Activated CD8-positive, alpha-beta memory T cell treated with anti-CD3 and anti-CD28 coated beads for 48 hours (primary cell): ENCODE measurements at places on chromosomes 1 and 21.

DNA sequence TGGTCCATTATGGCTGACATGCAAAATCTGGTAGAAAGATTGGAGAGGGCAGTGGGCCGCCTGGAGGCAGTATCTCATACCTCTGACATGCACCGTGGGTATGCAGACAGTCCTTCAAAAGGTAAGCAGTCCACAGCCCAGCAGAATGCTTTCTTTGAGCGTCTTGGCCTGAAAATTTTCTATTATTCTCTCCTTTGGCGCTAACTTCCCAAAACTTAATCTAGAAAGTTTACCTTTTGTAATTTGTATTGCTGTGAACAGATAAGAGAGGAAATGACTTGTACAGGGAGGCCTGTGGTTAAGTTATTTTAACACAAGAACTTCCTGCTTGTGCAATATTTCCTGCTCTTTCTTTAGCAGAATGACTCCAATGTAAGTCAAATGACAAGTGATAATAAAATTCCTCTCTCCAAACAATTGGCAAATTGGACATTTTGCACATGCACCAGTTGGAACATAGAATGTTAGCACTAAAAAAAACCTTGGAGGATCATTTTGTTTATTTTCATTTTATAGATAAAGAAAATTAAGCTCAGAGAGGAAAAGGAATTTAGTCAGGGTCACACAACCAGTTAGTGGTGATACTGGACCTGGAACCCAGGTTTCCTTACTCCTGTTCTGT is 18.9 kb downstream of the CAP1 start:
- no peak for DNase-seq

DNA sequence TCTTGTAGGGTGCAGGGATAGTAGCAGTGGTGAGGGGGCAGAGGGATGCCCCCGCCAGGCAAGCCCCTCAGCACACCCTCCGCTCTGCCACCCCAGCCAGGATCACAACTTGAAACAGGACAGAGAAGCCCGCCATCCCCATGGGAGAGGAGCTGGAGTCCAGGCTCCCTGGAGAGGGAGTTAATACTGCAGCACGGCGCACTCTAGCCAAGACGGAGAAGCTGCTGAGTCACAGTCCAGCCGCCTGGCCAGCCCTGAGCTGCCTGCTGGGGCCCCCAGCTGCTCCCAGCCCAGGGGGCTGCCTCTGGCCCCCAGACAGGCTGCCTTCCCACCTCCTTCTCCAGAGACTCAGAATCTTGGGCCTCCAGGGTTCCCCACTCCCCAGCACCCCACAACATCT is 87.2 kb downstream of the SYT2 start:
- no peak for DNase-seq

DNA sequence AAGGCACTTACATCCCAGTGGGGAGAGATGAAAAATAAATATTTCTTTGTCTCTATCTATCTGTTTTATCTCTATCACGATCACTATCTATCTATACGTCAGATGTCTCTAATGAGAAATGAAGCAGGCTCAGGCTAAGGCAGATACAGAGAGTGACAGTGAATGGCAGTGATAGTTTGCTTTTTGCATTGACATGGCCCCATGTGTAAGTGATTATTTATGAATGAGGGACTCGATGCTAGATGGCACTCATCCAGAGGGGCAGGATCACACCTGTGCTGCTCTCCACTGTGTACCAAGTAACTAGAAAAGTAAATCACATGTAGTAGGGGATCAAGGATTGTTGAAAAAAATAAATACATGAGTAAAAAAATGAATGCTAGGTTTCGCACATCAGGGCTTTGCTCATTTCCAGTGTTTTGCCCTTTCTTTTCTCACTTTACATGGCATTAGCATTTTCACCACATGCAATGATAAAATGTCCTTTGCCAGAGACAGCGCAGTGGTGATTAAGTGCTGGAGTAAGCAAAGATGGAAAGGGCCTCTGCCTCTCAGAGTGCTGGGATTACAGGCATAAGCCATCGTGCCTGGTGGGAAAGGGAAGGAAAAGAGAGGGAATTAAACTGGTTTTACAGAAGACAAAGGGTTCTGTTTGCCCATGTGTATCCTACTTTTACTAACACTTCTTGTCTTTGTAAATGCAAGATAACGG is 16.5 kb downstream of the TBX19 start:
- no peak for DNase-seq

- DNase-seq = no peak
Observed at GRCh38 chr1:28112388-28113241, 24.2 kb upstream of the EYA3 start.

DNA sequence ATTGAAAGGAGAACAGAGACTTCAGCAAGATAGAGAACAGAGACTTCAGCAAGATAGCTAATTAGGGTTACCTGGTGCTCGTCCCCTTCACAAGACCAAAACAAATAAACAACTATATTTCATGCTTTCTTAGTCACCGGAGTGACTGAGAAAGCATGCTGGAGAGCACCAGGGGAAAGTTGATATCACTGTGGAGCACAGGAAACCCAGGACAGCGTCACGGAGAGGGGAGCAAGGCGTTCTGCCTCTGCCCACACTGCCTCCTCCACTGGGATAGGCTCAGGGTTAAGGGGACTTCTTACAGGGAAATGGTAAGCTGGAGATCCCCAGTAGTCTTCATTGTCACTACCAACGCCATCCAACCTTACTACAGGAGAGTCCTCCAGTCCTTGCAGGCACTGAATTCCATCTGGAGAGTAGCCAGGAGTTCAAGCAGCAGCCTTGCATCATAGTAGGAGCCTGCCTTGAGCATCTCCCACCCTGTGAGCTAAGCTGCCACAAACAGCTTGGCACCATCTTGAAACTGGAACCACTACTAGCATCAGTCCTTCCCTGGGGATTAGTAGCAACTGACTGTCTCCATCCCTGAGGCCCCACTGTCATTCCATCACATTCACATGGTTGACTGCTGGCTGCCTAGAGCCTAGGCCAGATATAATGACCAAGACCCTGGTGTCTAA is 239.4 kb downstream of the PLPP3 start:
- no peak for DNase-seq

- DNase-seq = no peak
Observed at GRCh38 chr21:46634966-46635323, 529 bp upstream of the PRMT2 start.

GRCh38 chr1:76267631-76268030 is 193.1 kb downstream of the ST6GALNAC3 start:
- no peak for DNase-seq

GRCh38 chr1:247287460-247287859 is 31.6 kb downstream of the VN1R5 start:
- DNase-seq = no peak

DNA sequence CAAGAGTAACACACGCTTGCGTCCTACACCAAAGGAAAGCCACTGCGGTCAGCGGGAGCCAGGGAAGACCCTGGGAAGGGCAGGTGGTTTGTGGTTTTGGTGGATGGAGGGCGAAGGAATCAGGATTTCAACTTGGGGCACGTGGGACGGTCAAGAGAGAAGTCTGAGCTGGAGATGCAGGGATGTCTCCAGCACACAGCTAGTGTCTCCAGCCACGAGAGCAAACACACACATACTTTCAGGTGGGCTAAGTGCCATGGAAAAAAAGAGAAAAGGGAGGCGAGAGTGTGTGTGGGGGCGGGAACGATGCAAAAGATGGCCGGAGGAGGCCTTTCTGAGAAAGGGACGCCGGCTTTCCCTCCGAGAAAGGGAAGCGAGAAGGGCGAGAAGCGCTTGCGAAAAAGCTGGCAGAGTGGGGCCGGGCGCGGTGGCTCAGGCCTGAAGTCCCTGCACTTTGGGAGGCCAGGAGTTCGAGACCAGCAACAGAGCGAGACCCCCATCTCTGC is 1.4 kb upstream of the SRRM1 start:
- DNase-seq = no peak

GRCh38 chr1:22916471-22916820 is 56.2 kb downstream of the LACTBL1 start:
- no peak for DNase-seq
